ENCODE measurements at places on chromosomes 4 and X. TPM values are rescaled to one million over a fixed set of nuclear protein-coding genes. Genes with fewer than 3 reads are reported as not detected.

MAGEA3 gene
- not detected for total RNA-seq

HSFX3 gene
- total RNA-seq, result not detected

VCX2 gene
- not detected for total RNA-seq

HHIP gene
- total RNA-seq, result 1.4 TPM

TMPRSS11F gene
- not detected for total RNA-seq

TENM3 gene
- 5.8 TPM for total RNA-seq

UNC5C gene
- total RNA-seq, result under 0.01 TPM

DGAT2L6 gene
- total RNA-seq, result not detected

TMPRSS11B gene
- total RNA-seq, result not detected

MEPE gene
- not detected for total RNA-seq

All from uterine smooth muscle cell (primary cell).